Caco-2 (cell line): ENCODE measurements at places on chromosomes 5 and 9.

DNA sequence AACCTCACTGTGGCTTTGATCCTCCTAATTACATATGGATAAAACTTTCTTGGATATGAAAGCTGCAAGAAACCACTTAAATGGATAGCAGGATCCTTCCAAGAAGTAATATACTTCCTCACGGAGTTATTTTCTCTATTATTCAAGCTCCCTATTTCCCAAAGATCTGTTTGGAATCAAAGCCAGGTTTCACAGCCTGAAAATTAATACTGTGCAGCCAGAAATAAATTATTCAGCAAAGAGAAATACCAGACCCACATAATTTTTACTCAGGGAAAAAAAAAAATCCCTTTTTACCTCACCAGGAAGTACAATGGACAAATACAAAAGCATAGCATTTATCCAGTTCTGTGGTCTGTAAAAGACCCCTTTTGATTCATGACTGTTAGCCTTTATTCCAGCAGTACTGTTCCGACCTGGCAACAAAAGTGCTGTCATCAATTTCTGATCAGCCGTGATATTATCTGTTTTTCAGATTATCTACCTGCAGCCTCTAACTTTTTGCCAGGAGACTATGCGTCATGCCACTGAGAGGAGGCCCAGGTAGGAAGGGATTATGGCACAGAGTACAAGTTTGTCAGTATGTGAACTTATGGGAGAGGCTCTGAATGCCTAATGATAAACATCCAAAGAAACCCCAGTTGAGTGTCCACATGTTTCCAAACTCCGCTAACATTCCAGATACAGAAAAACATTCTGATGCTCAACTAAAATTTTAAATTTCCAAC, 57.0 kb downstream of the FBN2 start:
- H3K4me1 ChIP-seq, result no peaks in the 10 kb centered on the region; the same call in 1 of the 2 replicates
- H3K27me3 ChIP-seq, result no peaks in the 10 kb centered on the region
- H3K36me3 ChIP-seq, result no peaks in the 10 kb centered on the region
- no peak overlapping the region for H3K4me3 ChIP-seq

GRCh38 chr9:21796768-21797167, 5.7 kb upstream of the MTAP start:
- H3K36me3 ChIP-seq, result no peaks in the 10 kb centered on the region
- no peak for DNase-seq
- no peaks in the 10 kb centered on the region for H3K27me3 ChIP-seq

- H3K4me1 ChIP-seq, result no peaks in the 10 kb centered on the region
- H3K36me3 ChIP-seq, result no peaks in the 10 kb centered on the region; the same call in 1 of the 2 replicates
- DNase-seq, result no peak
- H3K27ac ChIP-seq, result no peak overlapping the region
Measured at GRCh38 chr9:111411266-111411665, 72.9 kb downstream of the ECPAS start.

- no peak overlapping the region for H3K4me3 ChIP-seq
- H3K4me1 ChIP-seq, result peaks cover 56% of the 10 kb centered on the region
- no peak for DNase-seq
Measured at GRCh38 chr5:168356592-168356991, 65.1 kb downstream of the WWC1 start.

GRCh38 chr5:135156715-135157404, 122.8 kb upstream of the PITX1 start:
- peaks cover 43% of the 10 kb centered on the region for H3K4me1 ChIP-seq
- H3K27me3 ChIP-seq, result no peaks in the 10 kb centered on the region
- no peak overlapping the region for H3K4me3 ChIP-seq

DNA sequence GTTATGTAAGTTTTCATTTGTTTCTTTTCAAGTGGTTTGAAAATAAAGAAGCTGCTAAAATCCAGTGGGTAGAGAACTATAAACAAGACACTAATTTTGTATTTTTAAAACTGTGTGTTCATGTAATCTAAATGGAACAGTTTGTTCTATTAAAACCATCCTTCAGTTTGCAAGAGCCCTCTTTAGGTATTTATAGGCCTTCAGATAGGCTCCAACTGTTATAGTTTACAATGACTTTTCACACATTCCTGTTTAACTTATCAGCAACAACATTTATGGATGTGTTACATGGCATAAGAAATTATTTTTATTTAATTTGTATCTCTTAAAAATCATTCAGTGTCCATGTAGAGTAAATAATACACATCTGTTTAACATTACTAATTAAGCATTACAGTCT, 126.7 kb upstream of the SLCO6A1 start:
- H3K27ac ChIP-seq, result no peak overlapping the region
- DNase-seq, result no peak
- H3K4me3 ChIP-seq, result no peak overlapping the region
- H3K27me3 ChIP-seq, result no peaks in the 10 kb centered on the region
- no peaks in the 10 kb centered on the region for H3K4me1 ChIP-seq

DNA sequence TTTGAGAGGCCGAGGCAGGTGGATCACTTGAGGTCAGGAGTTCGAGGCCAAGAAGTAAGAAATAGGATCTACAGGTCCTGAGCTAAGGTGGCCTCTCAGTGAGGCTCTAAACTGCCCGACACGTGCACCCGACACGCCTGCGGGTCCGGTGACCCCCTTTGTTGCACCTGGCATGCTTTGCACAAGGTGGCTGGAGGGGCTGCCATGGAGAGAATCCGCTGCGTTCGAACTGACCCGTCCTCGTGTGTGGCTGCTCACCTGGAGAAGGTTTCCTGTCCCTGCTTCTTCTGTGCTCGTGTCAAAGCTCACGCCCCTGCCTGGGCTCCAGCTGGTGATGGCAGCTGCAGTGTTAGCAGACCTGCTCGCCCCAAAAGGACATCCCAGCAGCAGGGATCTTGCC, 5.7 kb upstream of the OLFM1 start:
- no peak for DNase-seq
- H3K4me3 ChIP-seq, result no peak overlapping the region
- no peak overlapping the region for H3K27ac ChIP-seq
- no peaks in the 10 kb centered on the region for H3K4me1 ChIP-seq
